ENCODE measurements at places on chromosomes 16 and 17.

DNA sequence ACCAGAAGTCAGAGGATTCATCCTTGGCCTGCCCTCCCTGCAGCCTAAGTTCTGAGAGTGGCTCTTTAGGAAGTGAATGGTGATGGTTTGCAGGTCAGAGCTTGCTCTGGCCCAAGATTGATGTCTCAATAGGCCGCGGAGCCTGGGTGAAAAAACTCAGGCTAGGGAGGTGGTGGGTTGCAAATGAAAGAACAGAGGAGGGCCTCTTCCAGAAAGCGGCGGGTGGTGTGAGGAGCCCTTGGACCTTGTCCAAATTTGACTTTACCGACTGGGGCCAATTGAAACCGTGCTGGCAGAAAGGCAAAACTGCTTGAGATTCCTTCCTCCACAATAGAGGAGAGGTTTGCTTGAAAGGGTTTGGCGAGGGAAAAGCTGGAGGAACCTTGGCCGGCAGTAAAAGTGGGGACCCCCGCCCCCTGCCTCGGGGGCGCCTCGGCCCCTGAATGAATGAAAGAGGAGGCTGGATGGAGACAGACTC, 331.3 kb downstream of the SEC14L1 start:
- DNase-seq, result no peak

DNA sequence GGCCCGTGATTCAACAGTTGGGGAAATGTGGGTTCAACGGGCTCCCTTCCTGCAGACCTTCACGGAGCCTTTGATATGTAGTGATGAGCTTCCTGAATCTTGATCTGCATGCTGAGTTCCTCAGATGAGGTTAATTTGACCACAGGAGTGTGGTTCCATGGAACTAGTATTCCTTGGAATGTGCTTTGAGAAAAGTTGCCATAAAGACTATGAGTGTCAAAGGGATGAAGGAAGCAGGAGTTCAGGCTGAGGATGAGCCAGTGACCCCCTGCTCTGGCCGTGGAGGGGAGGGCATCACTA, 229.2 kb downstream of the MSI2 start:
- DNase-seq, result no peak

- no peak for DNase-seq
These were observed 548.9 kb upstream of the CDH8 start for GRCh38 chr16:62585041-62585545.

- no peak for DNase-seq
These were observed 2.3 kb upstream of the TPPP3 start for GRCh38 chr16:67395458-67396158.

DNA sequence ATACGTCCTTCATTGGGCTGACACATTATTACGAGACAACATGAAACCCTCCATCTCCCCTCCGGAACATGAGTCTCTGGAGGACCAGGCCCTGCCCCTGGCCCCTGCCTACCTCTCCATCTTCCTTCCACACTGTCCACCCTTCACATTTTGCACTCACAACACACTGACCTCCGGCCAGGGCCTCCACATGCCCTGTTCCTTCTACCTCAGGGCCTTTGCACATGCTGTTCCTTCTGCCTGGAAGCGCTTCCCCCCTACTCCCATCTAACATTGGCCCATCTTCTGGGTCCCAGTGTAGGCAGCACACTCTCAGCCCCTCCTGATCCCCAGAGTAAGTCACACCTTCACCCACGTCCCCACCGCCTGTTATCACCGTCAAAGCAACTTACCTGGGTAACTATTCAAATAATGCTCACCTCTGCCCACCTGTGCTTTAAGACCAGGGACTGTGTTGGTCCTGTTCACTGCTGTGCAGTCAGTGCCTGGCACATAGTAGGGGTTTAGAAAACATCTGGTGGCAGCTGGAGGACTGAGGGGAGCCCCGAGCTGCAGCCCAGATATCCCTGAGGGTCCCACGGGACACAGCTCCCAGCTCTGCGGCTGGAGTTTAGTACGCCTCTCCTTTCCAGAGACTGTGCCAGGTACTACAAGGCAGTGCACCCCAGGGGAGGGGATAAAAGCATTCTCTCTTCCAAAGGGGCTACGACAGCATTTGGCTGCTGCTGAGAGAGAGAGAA, 27.2 kb downstream of the RPH3AL start:
- DNase-seq, result no peak

GRCh38 chr16:74737521-74737920, 36.9 kb upstream of the MLKL start:
- DNase-seq, result no peak

- DNase-seq, result no peak
These were observed 26.3 kb downstream of the AARSD1 start for GRCh38 chr17:42937712-42938596.

DNA sequence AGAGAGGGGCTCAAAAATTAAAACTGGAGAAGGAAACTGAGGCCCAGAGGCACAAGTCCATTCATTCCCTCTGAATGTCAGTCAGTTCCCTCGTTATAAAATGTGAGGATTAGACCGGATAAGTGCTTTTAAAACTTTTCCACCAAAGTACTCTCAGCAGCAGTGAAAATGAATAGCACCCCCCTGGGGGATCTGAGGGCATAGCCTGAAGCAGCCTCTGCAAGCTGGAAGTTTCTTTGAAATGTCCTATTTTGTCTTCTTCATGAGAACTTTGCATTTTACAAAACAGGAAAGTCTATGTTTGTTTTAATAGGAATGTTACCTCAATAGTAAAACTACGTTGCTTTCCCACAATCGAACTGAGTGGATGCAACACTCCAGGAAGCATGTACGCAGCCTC, 273.0 kb downstream of the CEP112 start:
- DNase-seq, result no peak

GRCh38 chr17:75346906-75347305, 57.7 kb upstream of the SLC25A19 start:
- DNase-seq, result no peak

DNA sequence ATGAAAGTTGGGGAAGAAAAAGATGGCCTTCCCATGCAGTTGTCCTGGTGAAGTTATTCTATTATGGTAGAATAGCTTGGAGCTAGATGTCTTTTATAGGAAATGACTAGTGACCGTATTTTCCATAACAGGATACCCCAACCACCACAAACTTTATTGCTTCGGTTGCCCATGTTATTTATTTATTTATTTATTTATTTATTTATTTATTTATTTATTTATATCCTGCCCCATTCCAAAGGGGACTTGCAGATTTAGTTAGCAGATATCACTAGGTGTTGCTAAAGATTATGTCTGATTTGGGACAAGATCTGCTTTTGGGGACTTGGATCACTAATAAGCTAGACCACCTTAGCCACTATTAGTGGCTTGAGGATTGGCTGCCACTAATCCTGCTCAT, 68.3 kb downstream of the ARHGAP44 start:
- DNase-seq, result no peak
